ENCODE measurements at places on chromosomes 5 and 9.

DNA sequence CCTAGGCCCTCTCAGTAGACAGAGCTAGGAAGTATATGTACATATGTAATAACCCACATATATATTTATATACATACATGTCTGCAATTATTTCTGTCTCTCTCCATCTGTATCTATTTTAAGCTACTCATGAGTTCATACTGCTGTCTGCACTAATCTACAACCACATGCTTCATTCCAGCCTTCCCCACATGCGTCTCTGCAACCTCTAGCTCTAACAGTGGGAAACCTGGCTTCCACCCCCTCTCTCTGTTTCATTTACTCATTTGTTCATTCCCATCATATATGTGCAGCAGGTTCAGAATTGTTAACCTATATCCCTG lies 23.3 kb downstream of the DCANP1 start:
- no peak for DNase-seq

GRCh38 chr9:126471084-126471624 lies 142.6 kb upstream of the LMX1B start:
- peak; percentile 81 for DNase-seq

DNA sequence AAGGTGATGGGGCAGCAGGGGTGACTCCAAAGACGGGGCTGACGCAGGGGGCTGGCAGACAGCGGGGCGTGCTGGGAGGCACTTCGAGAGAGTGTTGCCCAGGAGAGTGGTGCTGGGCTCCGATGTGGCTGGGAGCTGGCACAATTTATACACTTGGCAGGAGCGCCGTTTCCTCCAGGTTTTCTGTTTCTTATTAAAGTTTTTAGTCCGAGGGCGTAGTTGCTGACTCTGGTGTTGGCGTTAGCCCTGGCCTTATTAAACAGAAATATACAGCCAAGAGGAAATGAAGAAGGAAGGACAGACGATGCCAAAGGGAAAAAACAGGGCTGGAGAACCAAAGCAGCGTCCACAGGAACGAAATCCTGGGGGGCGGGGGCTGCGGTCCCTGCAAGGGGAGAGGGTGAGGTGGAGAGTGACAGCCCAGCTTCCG lies 139.6 kb upstream of the PHYKPL start:
- no peak for DNase-seq

DNA sequence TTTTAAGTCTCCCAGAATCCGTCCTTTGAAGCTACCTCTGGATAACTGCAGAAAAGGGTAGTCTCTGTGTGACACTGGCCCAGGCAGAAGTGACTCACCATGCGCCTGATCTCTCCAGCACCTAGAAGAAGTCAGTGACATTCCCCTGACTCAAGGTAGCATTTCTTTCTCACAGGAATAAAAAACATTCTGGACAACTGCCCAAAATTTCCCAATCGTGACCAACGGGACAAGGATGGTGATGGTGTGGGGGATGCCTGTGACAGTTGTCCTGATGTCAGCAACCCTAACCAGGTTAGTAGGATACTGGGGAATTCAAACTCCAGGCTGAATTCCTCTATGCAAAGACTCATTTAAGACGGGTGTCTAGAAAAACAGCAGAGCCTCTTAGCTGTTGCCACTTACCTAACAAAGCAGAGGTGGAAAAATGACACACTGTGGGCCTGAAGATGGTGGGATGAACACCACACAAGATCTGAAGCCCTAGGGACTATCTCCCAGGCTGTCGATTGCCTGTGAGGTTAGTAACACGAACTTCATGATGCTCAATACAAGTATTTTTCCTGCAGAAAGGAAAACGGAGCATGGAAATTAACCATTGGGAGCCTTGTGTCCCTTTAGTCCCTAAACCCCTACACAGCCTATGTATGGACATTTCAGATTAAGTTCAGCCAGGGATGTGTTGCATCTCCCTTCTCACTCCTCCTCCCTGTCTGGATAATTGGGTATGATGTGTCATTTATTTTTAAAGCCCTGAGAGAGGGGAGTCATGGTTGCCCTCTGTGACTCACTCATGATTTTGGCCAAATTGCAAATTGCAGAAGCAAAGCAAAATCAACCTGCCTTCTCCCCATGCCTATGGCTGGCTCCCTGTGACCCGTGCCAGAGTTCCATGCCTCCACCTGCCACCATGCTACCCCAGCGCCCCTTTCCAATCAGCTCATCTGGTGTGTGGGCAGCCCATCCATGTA lies 37.2 kb downstream of the THBS4 start:
- DNase-seq, result no peak

DNA sequence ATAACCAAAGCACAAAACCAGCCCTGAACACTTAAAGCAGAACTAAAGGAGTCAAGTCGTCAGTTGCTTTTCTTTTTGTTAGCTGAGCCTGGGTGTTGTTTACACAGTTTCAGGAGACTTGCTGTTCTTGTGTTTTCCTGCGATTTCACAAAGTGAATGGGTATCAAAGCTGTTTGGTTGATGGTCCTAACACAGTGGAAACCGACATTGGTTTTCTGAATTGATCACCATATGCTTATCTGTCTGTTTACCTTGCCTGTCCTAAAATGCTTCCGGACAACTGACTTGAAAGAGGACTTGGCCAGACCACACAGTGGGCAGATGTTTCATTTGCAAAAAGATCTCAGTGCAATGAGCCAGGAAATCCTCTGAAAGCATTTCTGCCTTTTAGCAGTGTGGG lies 676.4 kb downstream of the PRELID2 start:
- DNase-seq, result peak; percentile 3

GRCh38 chr5:172745406-172745805 lies 25.6 kb downstream of the DUSP1 start:
- DNase-seq, result no peak

DNA sequence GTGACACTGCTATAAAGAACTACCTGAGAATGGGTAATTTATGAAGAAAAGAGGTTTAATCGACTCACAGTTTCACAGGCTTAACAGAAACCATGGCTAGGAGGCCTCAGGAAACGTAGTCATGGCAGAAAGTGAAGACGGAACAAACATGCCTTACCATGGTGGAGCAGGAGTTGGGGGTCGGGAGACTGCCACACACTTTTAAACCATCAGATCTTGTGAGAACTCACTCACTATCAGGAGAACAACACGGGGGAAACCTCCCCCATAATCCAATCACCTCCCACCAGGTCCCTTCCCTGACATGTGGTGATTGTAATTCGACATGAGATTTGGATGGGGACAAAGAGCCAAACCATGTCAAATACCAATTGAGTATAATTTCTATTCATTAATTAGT lies 2392.6 kb upstream of the C9orf72 start:
- no peak for DNase-seq

DNA sequence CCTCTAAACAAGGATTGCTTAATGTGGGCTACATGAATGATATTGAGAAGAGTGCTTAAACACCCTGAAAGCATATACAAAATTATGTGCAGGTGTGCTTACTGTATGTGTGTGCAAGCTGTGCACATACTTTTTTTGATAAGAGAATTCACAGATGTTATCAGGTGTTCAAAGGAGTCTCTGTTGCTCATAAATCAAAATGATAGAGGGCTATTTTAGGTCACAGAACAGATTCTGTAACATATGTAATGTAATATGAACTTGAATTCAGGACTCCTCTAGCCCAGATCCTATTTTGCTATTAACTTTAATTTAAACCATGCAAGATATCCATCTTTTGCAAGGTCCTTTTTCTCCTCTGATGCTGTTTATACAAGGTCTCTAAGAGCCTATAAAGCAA lies 38.2 kb downstream of the CCDC192 start:
- DNase-seq, result no peak

- peak; percentile 84 for DNase-seq
Observed at GRCh38 chr9:3578786-3579185, 53.0 kb upstream of the RFX3 start.

DNA sequence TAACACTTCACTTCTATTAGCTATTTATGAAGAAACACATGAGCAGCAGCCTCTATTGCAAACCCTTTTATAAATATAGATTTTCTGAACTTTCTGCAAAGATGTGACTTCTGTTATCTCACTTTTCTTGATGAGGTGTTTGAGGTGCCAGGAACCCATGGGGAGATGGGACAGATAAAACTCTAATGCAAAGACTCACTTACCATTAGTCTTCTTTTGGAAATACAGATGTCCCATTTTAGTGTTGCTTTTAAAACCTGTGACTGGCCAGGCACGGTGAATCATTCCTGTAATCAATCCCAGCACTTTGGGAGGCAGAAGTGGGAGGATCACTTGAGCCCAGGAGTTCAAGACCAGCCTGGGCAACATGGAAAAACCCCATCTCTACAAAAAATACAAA lies 171.3 kb upstream of the GAS1 start:
- no peak for DNase-seq

- DNase-seq, result no peak
Observed at GRCh38 chr5:67202828-67203227, 6.2 kb upstream of the CD180 start.

DNA sequence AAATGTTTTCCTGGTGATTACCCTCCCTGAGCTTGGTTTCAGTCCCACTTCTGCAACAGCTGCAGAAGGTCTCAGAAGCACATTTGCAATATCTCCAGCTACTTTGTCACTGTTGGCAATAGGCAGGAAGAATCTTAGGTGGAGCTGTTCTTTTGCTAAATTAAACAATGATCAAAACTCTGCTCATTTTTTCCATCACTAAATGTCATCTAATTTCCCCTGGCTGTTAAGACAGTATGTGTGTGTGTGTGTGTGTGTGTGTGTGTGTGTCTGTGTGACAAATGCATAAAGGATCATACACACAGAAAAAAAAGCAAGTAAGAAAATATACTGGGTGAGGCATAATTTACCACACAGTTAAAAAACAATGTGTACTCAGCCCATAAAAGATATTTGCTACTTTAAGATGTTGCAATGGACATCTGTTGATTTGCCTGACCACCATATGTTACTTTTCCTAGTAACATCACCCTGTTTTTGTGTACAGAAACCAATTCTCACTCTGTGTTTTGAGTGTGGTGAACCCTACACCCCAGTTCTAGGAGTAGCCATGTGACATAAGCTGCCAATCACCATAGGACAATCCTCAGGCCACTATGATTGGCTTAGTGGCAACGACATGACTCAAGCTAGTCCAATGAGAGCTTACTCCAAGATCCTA lies 572.6 kb upstream of the CLINT1 start:
- peak; percentile 62 for DNase-seq

DNA sequence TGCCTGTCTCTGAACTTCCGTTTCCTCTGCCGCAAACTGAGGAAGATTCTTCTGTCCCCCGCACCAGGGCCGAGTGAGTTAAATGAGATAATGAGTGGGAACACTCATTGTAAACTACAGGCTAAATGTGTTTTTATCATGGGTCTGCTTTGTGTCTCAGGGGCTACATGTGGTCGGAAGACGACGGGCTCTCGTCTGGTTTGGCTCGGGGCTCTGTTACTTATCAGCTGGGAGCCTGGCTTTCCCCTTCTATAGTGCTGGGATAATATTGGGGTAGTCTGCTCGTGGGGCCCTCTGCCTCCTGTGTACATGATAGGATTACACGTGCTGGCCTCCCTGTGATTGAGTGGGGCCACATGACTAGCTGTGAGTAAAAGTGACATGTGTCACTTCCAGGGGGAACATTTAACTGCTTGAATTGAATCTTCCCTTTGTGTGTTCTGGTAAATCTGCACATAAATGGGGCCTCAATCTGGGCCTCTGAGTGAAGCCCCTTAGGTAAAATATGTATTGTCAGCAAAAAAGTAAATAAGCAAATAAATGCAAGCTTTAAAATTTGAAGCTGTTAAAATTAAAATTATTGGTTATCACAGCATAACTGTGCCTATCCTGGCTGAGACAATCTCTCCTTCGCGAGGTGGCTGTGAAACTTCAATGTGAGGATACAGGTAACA lies 86.9 kb upstream of the SH3PXD2B start:
- no peak for DNase-seq

DNA sequence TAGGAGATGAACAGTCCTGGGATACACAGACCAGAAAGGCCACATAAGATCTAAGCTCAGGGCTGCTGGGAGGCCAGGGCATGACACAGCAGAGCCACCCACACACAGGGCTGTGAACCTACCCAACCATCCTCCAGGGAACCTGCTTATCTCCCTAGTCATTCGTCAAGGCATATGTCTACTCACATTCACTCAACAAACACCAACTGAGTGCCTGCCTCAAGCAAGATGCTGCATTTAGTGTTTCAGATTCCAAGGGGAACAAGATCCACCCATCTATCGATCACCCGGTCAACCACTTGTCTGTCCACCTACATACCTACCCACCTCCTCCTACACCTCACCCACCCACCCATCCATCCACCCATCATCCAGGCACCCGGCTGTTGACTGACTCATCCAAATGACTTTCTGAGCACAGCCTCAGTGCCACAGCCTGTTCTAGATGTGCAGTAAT lies 1.9 kb downstream of the DPM2 start:
- peak; percentile 46 for DNase-seq

DNA sequence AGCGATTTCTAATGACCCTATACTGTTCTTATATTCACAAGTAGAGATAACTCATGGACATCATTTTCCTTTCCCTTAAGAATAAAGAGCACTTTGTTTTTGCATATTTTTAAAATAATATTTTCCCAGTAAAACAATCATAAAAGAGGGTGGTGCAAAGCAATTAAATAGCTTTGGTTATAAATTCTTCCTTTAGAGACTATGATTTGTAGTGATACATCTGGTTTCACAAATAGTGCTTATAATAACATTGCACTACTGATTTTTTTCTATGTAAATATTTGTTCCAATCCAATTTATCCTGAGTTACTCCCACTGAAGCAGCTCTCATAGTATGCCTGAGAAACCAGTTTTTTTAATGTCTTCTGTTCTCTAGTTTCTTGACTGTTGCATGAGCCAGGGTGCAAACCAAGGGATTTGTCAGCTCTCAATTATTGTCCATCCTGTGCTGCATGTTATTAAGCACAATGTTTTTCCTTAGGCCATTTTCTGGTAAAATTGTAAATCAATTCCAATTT lies 74.7 kb downstream of the LURAP1L start:
- DNase-seq, result no peak

GRCh38 chr9:39587844-39588499 lies 232.5 kb downstream of the SPATA31A1 start:
- no peak for DNase-seq

GRCh38 chr5:178143901-178144300 lies 9.8 kb downstream of the NHP2 start:
- peak; percentile 22 for DNase-seq

DNA sequence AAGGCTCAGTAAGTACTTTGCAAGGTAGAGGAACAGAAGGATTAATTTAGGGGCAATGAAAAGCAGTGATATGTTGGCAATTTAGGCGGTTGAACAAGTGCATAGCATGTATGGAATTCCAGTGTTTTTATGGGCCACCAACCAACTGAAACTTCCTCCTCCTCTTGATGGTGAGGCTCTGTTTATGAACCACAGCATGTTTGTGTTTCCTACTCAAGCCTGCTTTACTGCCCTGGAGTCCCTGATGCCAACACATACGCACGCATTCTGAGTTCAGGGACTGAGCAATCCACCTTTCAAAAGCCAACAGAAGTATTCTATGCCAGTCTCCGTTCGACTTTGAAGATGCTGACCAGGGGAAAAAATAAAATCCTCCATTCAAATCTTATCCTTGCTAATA lies 417.5 kb downstream of the EFNA5 start:
- no peak for DNase-seq

- DNase-seq, result no peak
Observed at GRCh38 chr5:32932241-32932935, 221.3 kb downstream of the NPR3 start.

- peak; percentile 89 for DNase-seq
Observed at GRCh38 chr9:1231998-1232919, 182.1 kb downstream of the DMRT2 start.

GRCh38 chr5:166188501-166189325 lies 2102.7 kb upstream of the WWC1 start:
- no peak for DNase-seq

Measured in iris pigment epithelial cell (primary cell).